SW 1271 (cell line): ENCODE measurements at places on chromosomes 7 and 10.

DNA sequence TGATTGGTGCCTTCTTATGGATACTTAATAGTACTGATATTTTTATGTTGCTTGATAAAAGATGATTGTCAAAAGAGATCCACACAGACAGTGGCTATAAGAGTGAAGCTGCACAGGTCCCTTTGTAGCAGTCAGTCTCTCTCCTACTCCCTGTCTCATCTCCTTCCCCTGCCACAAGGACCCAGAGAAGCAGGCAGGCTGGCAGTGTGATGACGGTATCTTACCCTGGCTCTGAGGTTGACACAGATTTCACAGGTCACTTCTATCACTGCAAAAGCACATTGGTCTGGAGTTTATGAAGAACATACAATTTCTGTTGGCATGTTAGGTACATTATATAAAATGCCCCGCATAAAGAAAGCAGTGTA is 64.4 kb upstream of the AHR start:
- DNase-seq, result no peak

GRCh38 chr7:125193263-125193662 is 263.6 kb upstream of the POT1 start:
- no peak for DNase-seq

GRCh38 chr7:108313086-108313485 is 143.2 kb downstream of the NRCAM start:
- DNase-seq, result no peak

DNA sequence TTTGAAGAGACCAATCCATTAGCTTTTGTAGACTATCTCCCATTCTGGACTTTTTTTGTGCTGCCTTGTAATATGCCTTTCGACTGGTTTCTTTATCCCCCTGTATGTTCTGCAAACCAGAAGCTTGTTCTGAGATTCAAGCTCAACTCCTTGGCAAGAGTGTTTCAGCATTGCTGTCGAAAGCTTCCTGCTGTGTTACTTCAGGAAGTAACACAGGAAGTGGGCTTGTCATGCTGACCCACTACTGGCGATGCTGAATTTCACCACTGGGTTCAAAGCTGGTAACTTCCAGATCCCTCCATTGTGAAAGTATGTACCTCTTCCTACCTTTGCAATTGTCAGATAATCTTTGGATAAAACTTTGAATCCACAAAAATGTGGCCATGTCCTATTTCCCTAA is 57.9 kb upstream of the INSYN2A start:
- no peak for DNase-seq

GRCh38 chr7:125256446-125256845 is 326.8 kb upstream of the POT1 start:
- DNase-seq, result no peak

DNA sequence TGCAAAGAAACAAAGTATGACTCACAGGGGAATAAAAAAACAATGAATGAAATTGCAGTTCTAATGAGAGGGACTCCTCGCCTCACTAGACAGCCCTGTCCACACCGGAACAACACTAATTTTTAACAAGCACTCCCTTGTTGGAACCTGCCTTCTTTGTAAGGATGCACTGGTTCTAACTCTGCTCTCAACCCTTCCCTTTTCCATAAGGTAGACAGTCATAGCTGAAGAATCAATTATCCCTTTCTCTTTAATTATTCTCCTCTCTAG is 65.1 kb downstream of the TSPAN12 start:
- no peak for DNase-seq

DNA sequence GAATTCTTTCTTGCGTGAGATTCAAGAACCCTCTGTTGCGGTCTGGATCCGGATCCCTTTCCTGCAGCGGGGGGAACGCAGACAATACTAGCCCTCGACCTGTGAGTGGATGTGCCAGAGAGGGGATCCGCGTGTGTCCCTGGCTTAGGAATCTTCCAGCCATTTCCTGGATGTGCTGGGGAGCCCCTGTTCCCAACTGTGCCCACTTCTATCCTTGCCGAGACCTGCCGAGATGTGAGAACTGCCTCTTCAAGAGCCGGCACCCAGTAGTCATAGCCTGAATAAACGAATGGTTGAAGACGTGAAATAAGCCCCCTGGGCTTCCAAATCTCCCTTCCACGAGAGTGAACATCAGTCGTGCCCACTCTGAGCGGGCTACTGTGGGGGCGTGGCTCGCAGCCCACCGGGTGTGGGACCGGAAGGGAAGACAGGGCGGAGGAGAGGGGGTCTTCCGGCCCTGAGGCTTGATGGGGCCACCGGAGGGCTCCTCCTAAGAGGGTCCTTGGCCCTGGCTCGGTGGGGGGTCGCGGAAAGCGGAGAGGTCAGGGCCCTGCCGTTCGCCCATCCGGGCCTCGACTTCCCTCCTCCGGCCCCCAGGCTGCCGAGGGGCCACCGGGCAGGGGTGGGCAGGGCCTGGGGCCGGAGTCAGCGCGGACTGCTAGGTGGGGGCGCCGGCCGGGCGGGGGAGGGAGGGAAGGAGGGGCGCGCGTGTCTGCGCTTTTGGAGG is 1.3 kb upstream of the CCDC136 start:
- no peak for DNase-seq

GRCh38 chr7:145732521-145732920 is 384.1 kb upstream of the CNTNAP2 start:
- no peak for DNase-seq

GRCh38 chr10:77537071-77537470 is 100.5 kb downstream of the KCNMA1 start:
- no peak for DNase-seq

DNA sequence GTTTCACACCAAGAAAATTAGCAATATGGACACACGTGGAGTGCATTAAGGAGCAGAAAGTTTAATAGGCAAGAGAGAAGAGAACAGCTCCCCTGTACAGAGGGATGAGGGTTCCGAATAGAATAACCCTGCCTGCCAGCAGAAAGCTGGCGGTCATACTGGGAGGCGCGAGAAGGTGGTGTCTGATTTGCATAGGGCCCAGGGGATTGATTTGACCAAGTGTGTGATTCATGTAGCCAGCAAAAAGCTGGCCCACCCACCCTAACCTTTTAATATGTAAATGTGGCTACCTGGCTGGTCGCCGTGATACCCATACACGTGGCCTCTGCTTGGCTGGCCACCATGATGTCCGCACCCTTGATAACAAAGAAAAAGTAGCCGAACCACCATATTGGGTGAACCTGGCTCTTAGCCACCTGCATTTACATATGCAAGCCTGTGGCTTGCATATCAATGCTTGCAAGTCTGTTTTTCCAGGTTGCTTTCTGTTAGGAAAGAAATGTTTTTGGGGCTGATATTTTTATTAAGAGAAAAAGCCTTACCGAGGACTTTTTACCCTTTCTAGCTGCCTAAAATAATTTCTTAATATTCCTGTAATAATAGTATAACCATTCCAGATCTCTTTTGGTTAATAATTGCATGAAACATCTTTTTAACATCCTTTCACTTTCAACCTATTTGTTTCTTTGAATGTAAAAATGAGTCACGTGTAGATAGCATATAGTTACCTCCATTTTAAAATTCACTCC is 20.5 kb upstream of the VWDE start:
- DNase-seq, result no peak

DNA sequence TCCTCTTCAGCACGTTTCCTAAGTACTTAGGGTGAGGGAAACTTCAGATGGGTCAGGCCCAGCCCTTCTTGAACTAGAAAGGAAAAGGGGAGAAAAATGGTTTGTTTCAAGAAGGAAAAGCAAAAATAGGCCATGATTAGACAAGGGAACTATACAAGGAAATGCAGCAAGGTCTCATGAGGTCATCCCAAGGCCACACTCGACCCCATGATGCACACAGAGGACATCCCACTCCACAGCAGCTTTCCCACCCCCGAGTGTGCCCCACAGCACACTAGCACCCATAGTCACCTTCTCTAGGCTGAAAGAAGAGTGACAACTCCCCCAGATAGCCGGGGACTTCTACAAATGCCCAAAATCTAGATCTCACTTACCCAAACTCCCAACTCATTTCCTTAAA is 173.4 kb downstream of the FAM107B start:
- no peak for DNase-seq

- no peak for DNase-seq
Observed at GRCh38 chr10:48495282-48496045, 109.4 kb downstream of the ARHGAP22 start.

DNA sequence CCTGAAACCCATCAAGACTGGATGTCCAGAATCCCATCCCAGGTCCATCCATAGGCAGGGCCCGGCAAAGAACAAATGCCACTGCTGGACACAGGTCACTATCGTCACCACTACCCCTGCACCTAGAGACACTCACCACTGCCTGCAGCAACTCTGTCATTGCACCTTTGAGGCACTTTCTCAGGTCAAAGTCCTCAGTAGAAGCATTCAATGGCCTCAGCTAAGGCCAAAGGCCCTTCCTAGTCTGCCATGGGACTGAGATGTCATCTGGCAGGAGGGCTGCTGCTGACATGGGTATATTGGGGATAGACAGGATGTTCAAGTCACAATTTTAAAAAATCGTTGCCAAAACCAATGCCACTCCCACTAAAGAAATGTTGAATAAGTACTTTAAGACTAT is 58.7 kb downstream of the GPAM start:
- no peak for DNase-seq
